ENCODE measurements at places on chromosomes 4 and X. TPM values are rescaled to one million over a fixed set of nuclear protein-coding genes. Genes with fewer than 3 reads are reported as not detected.

Gene FGA
- total RNA-seq: not detected

Gene NXF2
- total RNA-seq: not detected

Gene BEND2
- total RNA-seq: not detected

Gene MAGEA3
- total RNA-seq: not detected

Gene USP17L29
- total RNA-seq: not detected

Gene NPY1R
- 26.6 TPM for total RNA-seq

Gene GAGE1
- total RNA-seq: not detected

Gene WAS
- 2.7 TPM for total RNA-seq

Gene KIAA0232
- 52.1 TPM for total RNA-seq

Gene NAP1L3
- 2.3 TPM for total RNA-seq

Gene ANAPC4
- 32.0 TPM for total RNA-seq
